Hematopoietic multipotent progenitor cell treated with erythropoietin and hydrocortisone succinate and interleukin-3 and kit ligand, for 6 days (in vitro differentiated cells): ENCODE measurements at places on chromosomes 16 and 17.
A peak's percentile ranks its signal among the peaks of the same experiment; 100 is the strongest.

DNA sequence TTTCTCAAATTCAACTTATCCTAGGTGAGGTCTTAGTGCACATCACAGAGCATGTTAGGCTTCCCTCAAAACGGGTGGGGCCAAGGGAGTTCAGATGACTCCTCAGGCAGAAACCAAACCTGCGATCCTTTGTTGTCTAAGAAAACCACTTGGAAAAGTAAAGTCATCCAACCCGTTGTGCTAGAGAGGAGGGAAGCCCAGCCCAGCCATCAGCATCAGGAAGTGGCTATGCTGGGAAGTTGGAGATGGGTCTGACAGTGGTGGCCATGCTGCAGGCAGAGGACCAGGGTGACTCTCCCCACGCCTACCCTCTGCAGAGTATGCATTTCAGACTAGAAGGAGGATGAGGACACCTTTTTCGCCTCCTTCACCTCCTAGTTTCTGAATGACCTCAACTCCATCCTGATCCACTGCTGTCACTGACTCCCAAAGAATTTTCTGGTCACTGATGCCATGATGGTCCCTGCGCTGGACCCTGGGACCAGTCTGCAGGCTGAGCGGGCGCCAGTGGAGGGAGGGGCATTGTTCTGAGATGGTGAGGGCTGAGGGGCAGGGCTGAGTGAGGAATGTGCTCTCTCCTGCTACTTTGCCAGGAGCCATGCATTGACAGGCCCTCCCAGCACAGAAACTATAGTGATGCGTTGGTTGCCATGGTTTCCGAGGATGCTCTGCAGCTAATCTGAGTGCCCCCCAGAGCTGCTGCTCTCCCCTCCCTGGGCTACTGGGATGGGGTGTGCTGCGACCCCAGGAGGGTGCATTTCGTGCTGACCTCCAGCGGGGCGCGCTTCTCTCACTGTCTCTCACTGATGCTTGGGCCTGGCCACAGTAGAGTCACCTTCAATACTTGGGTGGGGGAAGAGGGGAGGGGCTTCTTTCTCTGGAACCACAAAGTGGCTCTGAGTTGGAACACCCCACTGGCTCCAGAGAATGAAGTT lies 20.4 kb downstream of the ALOX12B start:
- DNase-seq = no peak

GRCh38 chr17:74768069-74768762 lies 7.9 kb downstream of the NAT9 start:
- DNase-seq = no peak

- no peak for DNase-seq
These were observed 6.9 kb downstream of the PHAF1 start for GRCh38 chr16:67116388-67117311.

GRCh38 chr17:19610311-19610710 lies 38.2 kb upstream of the ALDH3A2 start:
- DNase-seq = no peak

- DNase-seq = no peak
These were observed 911 bp downstream of the ARL16 start for GRCh38 chr17:81682565-81683207.

DNA sequence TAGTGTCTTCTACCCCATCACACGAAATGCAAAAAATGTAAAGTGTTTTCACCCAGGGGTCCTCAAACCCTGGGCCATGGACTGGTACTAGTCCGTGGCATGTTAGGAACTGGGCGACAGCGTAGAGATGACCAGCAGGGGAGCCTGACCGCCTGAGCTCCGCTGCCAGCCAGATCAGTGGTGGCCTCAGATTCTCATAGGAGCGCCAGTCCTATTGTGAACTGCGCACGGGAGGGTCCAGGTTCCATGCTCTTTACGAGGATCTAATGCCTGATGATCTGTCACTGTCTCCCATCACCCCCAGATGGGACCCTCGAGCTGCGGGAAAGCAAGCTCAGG lies 4.5 kb downstream of the SCARF1 start:
- no peak for DNase-seq

GRCh38 chr17:69269131-69269998 lies 40.7 kb upstream of the ABCA10 start:
- no peak for DNase-seq

DNA sequence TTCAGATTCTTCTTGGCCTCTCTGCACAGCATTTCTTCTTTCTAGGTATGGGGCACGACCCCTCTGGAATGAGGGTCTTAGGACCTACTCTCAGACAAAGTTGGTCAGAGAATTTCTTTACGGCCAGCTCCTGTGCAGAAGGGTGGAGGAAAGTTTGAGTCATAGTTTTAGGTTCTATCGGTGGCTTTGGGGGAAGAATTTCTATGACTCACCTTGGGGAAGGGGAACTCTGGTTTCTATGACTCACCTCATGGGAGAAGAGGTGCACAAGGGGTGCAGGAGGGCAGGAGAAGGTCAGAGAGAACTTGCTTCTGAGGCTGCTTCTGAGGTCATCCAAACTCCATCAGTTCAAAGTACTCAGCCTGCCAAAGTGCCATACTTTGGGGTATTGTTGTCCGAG lies 2.5 kb upstream of the ABCC12 start:
- DNase-seq = no peak

DNA sequence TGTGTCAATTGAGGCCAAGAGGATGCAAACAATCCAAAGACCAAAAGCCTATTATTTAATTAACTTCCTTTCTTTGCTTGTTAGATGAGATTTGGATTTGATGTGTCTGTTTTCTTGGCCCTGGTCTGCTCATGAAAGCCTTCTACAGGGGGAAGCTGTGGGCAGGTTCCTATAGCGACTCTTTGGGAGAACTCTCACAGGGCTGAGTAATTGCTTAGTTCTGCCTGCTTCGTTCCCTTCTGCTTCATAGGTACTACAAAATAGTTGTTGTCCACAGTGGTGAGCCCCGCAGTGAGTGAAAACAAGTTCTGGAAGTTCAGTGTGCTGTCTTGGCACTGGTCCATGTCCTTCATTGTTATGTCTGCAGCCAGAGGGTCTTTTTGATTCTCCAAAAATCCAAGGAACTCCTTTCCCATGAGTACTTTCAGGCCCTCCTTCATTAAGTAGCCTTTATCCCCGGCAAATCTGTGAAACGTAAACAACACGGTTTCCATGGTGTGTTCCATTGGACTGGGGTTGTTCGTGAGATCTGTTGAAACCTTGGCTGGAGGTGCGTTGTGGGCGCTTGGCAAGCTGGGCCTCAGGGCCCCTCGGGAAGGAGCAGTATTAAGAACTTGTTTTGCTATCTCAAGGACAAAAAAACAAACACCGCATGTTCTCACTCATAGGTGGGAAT lies 30.0 kb upstream of the ANKRD40CL start:
- no peak for DNase-seq

DNA sequence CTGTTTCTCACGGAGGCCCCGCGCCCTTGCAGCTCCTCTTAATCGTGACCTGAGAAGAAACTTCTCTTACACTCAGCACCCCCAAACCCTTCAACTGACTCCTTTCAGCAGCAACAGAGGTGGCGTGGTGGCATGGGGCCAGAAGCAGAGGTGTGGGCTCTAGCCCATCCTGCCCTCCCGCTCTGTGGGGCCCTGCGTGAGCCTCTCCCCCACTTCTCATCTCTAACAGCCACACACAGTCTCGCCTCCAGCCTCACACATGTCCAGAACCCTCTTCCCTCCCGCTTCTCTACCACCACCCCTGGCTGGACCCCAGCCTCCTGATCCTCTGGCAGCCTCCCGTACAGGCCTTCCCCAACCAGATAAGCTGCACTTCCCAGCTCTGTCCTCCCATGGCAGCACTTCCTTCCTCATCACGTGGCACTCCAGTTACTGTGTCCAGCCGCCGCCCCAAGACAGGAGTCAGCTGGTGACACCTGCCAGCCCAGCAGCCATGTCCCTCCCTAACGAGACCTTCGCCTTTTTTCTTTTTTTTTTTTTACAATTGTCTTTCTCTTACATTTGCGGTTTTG lies 30.5 kb downstream of the NSMCE1 start:
- peak; percentile 77 for DNase-seq

- no peak for DNase-seq
These were observed 9.1 kb upstream of the KATNB1 start for GRCh38 chr16:57726433-57726947.

GRCh38 chr17:78058581-78058980 lies 70.0 kb downstream of the TMC6 start:
- DNase-seq = no peak

DNA sequence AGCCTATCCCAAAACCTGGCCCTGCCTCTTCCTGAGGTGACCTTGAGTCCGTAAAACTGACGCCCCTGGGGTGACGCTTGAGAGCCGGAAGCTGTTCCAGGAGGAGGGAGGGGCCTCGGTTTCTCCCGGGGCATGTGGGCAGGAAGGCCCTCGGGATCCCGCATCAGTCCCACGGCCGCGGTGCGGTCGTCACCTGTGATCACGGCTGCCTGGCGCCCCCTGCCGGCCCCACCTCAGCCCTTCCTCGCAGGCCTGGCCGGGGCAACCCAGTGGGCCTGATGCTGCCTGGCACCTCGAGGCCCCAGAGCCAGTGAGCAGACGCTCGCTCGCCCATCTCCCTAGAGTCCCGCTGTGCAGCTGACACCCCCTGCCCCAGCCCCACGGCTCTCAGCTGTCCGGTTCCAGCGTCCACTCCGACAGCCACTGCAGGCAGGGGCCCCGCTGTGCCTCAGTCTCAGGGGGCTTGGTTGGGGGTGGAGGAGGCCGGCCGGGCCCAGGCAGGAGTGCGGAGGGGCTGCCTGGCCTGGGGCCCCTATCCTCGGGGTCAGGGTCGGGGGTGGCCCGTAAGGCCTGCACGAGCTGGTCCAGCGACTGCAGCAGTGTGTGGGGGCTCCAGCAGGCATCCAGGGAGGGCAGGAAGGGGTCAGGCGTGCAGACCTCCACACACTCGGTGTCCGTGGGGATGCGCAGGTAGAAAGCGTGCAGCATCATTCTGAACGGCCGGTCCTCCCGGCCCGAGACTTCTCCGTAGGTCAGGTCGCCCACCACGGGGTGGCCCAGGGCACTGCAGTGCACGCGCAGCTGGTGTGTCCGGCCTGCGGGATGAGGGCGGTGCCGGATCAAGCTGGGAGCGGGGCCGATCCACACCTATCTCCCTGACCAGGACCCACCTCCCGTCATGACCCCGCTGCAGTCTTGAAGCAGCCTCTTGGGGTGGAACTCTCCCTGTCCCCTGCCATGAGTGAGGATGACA lies 2.3 kb downstream of the RPUSD1 start:
- DNase-seq = peak; percentile 79

DNA sequence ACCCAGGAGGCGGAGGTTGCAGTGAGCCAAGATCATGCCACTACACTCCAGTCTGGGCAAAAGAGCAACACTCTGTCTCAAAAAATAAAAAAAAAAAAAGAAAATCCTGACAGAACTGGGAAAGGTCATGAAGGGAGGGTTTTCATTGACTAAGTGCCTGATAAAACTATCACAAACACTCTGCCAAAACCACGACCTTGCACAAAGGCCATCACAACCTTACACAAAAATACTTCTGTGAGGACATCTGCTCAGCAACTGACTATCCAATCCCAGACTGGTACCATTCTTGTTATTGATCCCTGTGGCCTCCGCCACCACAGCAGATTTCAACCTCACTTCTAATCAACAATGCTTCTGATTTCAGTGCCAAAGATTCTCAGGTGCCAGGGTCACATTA lies 40.1 kb downstream of the MPHOSPH6 start:
- DNase-seq = no peak

DNA sequence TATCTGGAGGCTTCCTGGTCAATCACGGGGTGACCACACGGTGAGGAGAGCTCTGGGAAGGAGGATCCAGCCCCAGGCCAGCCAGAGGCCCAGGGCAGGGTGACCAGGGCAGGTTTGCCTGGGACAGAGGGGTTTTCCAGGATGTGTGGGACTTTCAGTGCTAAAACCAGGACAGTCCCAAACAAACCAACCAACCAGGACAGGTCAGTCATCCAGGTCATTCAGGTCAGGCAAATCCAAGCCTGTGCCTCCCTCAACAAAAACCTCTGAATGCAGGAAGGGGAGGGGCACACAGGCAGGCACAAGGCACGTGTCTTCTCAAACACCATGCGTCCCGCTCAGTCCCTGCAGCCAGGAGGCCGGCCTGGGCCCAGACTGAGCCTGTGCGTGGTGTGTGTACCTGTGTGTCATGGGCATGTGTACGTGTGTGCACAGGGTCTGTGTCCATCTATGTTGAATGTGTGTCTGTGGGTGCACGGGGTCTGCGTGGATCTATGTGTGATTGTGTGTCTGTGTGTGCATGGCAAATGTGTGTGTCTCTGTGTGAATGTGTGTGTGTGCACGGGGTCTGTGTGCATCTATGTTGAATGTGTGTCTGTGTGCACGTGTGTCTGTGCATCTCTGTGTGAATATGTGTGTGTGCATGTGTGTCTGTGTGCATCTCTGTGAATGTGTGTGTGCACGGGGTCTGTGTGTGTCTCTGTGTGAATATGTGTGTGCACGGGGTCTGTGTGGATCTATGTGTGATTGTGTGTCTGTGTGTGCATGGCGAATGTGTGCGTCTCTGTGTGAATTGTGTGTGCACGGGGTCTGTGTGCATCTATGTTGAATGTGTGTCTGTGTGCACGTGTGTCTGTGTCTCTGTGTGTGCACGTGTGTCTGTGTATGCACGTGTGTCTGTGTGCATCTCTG lies 78.9 kb downstream of the RTN4RL1 start:
- DNase-seq = no peak

GRCh38 chr16:53886482-53887378 lies 182.8 kb downstream of the FTO start:
- no peak for DNase-seq

DNA sequence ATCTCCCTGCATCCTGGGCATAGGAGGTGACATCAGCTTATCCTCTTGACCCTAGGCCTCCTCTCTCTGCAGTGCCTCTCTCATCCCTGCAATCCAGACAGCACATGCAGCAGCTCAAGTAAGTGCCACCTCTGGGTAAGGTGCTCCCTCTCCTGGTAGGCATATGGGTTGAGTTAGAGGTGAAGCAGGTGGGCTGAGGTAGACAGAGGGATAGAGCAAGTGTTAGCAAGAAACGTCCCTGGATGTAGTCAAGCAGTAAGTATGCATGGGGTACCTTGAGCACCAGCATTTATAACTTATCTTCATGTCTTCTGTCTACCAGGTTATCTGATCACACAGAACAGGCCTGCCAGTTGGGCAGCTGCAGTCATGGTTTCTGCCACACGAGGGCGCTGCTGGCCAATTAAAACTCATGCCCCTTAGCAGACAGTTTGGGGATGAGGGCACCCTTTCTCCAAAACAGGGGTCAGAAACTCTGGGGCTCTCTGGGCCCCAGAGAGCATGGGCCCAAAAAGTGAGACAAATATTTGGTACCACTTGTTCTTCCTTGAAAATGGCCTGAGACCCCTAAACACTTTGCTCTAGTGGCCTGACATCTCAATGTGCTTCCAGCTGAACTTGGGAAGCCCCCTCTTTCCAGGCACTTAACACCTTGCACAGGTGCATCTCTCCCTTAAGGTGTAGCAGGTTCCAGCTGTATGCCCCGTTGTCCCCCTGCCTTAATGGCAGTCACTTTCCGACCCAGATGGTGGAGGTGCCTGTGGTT lies 59.8 kb downstream of the NEUROD2 start:
- DNase-seq = peak; percentile 79

- DNase-seq = no peak
These were observed 16.7 kb upstream of the TENT4B start for GRCh38 chr16:50136399-50136798.

GRCh38 chr17:67365738-67366192 lies 612 bp downstream of the PSMD12 start:
- DNase-seq = no peak

GRCh38 chr16:89375021-89375420 lies 115.3 kb downstream of the ANKRD11 start:
- DNase-seq = no peak
